Bronchial smooth muscle cell (primary cell): ENCODE measurements at places on chromosomes 16 and 17. TPM values are rescaled to one million over a fixed set of nuclear protein-coding genes. Genes with fewer than 3 reads are reported as not detected.

The SEPTIN1 gene
- total RNA-seq: under 0.01 and 0.26 TPM in 2 replicates

The CA7 gene
- total RNA-seq: not detected in 2 replicates

The MT4 gene
- total RNA-seq: not detected in 2 replicates

The GHDC gene
- 4.1 and 13.2 TPM in 2 replicates for total RNA-seq

The ABHD15 gene
- 7.7 and 8.2 TPM in 2 replicates for total RNA-seq

The HBZ gene
- not detected in 2 replicates for total RNA-seq

The DBF4B gene
- total RNA-seq: 2.0 and 2.7 TPM in 2 replicates

The MYH2 gene
- total RNA-seq: not detected in 2 replicates

The ADPRM gene
- total RNA-seq: 11.8 and 16.1 TPM in 2 replicates

The KCNJ16 gene
- total RNA-seq: under 0.01 and 0.09 TPM in 2 replicates

The PDILT gene
- not detected in 2 replicates for total RNA-seq

The KRTAP3-2 gene
- not detected in 2 replicates for total RNA-seq

The NDEL1 gene
- 27.2 and 29.8 TPM in 2 replicates for total RNA-seq

The HELZ gene
- total RNA-seq: 28.2 and 29.1 TPM in 2 replicates

The CACNG3 gene
- not detected in 2 replicates for total RNA-seq

The ITGAX gene
- total RNA-seq: under 0.01 TPM in 1 of 2 replicates, not detected in the other

The SCARF1 gene
- total RNA-seq: 0.86 and 1.3 TPM in 2 replicates

The KRT38 gene
- not detected in 2 replicates for total RNA-seq

The KRT37 gene
- total RNA-seq: not detected in 2 replicates

The LRRC37A gene
- 0.95 and 1.7 TPM in 2 replicates for total RNA-seq

The ENPP7 gene
- total RNA-seq: not detected in 2 replicates

The CCL16 gene
- total RNA-seq: not detected in 2 replicates

The C16orf89 gene
- total RNA-seq: 2.5 TPM in 1 of 2 replicates, not detected in the other

The TMED6 gene
- not detected in 2 replicates for total RNA-seq

The DLX3 gene
- not detected in 2 replicates for total RNA-seq

The ARHGDIG gene
- total RNA-seq: 0.77 and 0.79 TPM in 2 replicates

The SLC38A8 gene
- total RNA-seq: not detected in 2 replicates

The MYH8 gene
- total RNA-seq: not detected in 2 replicates

The TBC1D3I gene
- not detected in 2 replicates for total RNA-seq

The LHX1 gene
- not detected in 2 replicates for total RNA-seq
